CD4-positive, CD25-positive, alpha-beta regulatory T cell (primary cell): ENCODE measurements at places on chromosomes 3 and 15. TPM values are rescaled to one million over a fixed set of nuclear protein-coding genes. Genes with fewer than 3 reads are reported as not detected.

DNA sequence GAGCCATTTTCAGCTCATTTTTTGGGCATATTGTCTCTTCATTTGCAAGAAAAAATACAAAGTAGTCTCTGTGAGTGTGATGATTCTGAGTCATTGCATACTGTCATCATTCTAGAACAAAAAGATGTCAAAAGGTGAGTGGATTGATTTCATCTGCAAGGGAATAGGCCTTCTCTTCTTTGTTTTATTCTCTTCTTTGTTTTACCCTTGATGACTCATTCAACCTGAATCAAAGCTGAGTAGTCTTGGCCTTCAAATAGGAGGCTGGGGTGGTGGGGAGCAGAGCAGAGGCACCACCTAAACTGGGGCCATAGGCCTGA, 25.4 kb downstream of the CYP19A1 start:
- no peaks in the 10 kb centered on the region for H3K27me3 ChIP-seq
- DNase-seq: no peak
- H3K4me3 ChIP-seq: no peak overlapping the region
- no peaks in the 10 kb centered on the region for H3K36me3 ChIP-seq
- H3K4me1 ChIP-seq: no peaks in the 10 kb centered on the region

DNA sequence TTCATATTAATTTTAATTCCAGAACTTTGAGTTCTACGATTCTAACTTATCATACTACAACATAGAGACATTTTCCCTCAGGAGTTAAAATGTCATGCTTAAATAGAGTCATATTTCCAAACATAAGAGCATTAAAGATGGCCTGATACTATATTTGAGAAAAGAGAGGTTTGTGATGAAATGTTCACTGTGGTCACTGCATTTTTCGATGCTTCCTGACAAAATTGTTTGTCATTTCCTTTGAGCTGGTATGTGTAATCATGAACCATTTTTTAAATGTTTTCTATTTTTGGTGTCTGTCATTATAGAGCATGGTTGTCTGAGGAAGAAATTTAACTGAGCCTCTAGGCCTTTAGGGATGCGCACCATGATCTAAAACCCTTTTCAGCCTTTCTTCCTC, 721.4 kb upstream of the NR2F2 start:
- DNase-seq: no peak
- H3K27ac ChIP-seq: no peak overlapping the region
- H3K27me3 ChIP-seq: no peaks in the 10 kb centered on the region

DNA sequence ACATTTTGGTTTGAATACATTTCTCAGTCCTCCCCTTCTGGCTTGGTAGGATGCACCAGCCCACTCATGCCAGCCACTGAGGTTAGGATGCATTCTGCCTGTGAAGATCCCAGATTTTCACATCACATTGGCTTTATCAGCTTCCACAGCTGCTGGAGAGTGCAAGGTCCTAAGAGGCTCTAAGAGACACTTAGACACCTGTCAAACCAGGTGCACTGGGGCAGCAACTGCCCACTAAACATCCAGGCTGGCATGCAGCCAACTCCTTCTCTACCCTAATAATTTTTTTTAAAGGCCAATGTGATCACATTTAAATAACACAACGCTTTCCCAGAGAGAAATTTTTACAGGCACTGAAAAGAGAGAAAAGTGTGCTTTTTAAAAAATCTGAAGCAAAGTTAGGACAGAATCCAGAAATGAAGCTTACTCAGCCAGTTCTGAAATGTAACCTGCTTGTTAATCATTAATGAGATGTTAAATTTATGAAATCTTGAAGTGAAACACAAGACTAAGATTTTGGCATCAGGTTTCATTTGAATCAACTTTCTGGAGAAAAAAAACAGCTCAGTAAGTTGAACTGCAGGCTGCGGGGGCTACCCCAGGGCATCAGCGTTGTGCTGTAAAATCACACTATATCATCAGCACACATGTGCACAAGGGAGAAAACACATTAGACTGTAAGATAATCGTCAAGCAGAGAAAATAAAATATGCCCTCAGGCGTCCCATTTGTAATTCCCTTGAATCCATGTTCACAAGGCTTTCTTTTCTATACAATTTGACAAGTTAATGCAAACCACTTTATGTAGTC, 312.9 kb downstream of the ZBBX start:
- H3K4me1 ChIP-seq: no peaks in the 10 kb centered on the region
- H3K36me3 ChIP-seq: no peaks in the 10 kb centered on the region
- no peak overlapping the region for H3K4me3 ChIP-seq
- DNase-seq: no peak

DNA sequence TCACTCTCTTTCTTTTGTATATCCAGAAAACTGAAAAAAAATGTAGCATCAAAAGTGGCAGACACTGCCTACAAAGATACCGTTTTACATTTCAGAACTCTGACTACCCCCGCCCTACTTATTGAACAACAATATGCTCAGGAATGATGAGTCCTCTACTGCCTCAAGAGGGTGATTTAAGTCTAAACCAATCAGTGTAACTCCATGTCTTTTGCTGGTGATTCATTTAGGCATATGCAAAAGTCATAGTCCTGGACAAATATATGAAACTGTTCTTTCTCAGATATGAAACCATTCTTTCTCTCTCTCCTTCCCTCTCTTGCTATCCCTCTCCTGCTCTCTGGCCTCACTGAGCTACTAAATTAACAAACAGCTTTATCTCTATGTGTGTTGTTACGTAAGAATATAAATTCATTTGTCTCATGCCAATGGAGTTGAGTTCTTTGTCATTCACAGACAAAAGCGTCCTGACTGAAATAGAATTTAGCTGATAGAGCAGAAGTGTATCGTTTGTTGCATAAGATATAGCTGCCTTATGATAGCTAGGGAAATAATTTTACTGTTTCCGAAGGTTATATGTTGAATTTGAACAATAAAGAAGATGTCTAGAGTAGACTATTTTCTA, 133.7 kb upstream of the OSTN start:
- DNase-seq: no peak
- H3K27me3 ChIP-seq: no peaks in the 10 kb centered on the region
- H3K4me3 ChIP-seq: no peak overlapping the region
- no peaks in the 10 kb centered on the region for H3K36me3 ChIP-seq
- H3K4me1 ChIP-seq: no peaks in the 10 kb centered on the region
- H3K27ac ChIP-seq: no peak overlapping the region

LRRC15 gene
- not detected for total RNA-seq

RYR3 gene
- 0.05 TPM for total RNA-seq

- H3K27ac ChIP-seq: no peak overlapping the region
- DNase-seq: no peak
Observed at GRCh38 chr15:77456746-77457145, 36.1 kb downstream of the HMG20A start.

DNA sequence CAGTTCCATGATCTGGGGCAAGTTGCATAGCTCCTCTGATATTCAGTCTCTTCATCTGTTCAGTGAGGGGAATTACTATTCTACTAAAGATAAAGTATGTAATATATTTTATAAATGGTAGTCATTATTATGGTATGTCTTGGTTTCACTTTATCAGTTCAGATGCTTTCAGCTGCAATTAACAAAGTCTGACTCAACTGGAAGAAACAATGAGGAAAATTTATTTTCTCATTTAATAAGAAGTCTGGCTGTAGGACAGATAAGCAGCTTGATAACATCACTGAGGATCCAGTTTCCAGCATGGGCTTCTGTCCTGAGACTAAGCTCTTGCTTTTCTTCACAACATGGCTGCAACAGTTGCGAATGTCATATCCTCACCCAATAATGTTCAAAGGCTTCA, 354.3 kb upstream of the TRIM42 start:
- no peak overlapping the region for H3K27ac ChIP-seq
- no peaks in the 10 kb centered on the region for H3K27me3 ChIP-seq
- H3K4me3 ChIP-seq: no peak overlapping the region
- no peaks in the 10 kb centered on the region for H3K36me3 ChIP-seq
- no peaks in the 10 kb centered on the region for H3K4me1 ChIP-seq
- DNase-seq: no peak

DNA sequence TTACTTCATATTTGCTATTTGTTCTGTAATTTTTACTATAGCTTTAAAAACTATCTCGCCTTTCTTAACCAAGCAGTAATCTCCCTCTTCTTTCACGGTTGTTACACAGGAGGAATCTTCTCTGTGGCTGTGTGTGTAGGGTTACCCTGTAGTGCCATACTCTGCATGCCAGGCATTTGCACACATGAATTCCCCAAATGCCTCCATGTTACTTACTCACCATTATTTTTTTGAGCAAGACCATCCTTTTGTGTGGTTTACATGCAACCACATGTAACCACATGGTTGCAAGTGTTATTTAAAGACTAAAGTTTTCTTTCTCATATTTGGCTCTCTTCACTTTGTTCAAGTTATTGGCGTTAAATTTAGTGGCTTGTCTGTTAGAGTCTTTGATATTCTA, 45.5 kb downstream of the HPS3 start:
- no peak overlapping the region for H3K27ac ChIP-seq
- H3K36me3 ChIP-seq: peaks cover 51% of the 10 kb centered on the region
- no peaks in the 10 kb centered on the region for H3K4me1 ChIP-seq
- no peak overlapping the region for H3K4me3 ChIP-seq
- no peaks in the 10 kb centered on the region for H3K27me3 ChIP-seq

HEXA gene
- total RNA-seq: 88.1 TPM

DNA sequence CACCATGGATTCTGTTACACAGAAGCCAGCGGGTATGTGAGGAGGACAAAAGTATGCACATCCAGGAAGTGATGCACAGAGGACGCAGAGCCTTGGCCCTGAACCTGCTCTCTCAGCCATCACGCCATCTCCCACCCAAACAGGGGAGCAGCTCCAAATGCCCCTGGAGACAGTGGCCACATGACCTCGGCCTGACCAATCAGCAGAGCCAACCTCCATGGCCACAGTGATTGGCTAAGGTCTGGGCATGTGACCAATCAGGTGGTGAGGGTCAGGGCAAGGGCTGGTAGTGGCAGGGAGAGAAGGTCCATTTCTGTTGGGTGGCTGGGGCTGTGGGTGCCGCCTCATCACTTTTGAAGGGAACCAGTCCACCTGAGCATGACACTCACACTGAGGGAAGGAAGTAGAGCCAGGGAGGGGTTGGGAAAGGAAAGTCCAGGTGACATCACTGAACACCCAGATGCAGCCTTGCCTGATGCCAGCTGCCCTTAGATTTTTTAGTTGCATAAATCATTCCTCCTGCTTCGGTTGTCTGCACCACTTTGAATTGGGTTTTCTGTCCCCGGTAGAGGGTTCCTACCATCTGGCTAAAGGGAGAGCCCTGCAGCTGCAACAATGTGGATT, 70.3 kb upstream of the IQSEC1 start:
- no peaks in the 10 kb centered on the region for H3K36me3 ChIP-seq
- no peaks in the 10 kb centered on the region for H3K27me3 ChIP-seq
- H3K27ac ChIP-seq: no peak overlapping the region
- H3K4me3 ChIP-seq: no peak overlapping the region
- DNase-seq: no peak

DNA sequence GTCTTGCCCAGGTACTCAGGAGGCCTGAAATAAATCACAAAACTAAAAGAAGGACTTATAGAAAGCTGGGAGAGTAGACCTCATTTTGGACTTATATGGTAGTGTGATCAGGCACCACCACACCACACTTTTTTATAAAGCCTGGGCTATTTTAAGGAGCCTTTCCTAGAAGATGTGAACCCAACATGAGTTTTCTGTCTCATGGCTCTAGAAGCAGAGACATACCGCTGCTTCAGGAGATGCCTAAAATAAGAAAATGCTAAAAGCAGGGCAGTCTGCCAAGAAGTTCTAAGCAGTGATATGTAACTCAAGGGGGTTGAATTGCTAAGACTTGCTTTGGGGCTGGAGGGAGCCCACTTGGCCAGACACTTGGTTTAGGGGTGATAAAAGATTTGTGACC, 49.6 kb downstream of the SUMF1 start:
- no peak for DNase-seq
- H3K36me3 ChIP-seq: peaks cover 36% of the 10 kb centered on the region
- H3K4me1 ChIP-seq: no peaks in the 10 kb centered on the region
- no peak overlapping the region for H3K4me3 ChIP-seq
- no peak overlapping the region for H3K27ac ChIP-seq

DNA sequence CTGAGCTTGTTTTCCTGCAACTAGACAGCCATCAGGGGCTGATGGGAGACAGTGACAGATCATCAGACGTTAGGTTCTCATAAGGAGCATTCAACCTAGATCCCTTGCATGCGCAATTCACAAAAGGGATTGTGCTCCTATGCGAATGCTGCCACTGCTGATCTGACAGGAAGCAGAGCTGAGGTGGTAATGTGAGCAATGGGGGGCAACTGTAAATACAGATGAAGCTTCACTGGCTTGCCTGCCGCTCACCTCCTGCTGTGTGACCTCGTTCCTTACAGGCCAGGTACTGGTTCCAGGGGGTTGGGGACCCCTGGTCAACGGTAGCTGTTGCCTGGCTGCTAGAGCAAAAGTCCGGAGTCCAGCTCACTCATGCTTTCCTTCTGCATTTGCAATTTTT, 26.4 kb upstream of the KCNAB1 start:
- no peaks in the 10 kb centered on the region for H3K27me3 ChIP-seq
- DNase-seq: no peak
- H3K4me3 ChIP-seq: no peak overlapping the region
- no peaks in the 10 kb centered on the region for H3K36me3 ChIP-seq
- H3K27ac ChIP-seq: no peak overlapping the region
